Astrocyte of the cerebellum (primary cell): ENCODE measurements at places on chromosomes 5 and 9.

- DNase-seq = no peak
These were observed 20.2 kb upstream of the ANXA1 start for GRCh38 chr9:73131461-73131860.

DNA sequence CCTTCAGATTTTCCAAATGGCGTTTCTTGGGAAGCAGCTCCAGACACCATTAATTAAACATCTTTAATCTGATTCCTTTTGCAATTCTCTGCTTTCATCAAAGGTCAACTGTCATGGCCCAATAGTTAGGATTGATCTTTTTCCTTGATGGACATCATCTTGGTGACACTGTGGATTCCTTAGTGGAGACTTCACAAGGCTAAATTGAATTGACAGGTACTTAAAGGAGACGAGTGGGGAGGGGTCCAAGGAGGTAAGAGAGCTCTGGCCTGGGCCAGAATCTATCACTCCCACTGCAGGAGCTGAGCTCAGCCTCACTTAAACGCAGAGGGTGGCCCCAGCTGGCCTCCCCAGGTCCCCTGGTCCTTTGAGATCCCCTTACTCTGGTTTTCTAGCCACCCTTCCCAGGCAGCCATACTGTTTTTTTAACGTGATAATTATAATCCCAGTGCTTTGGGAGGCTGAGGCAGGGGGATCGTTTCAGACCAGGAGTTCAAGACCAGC is 9.9 kb upstream of the HMCN2 start:
- no peak for DNase-seq

DNA sequence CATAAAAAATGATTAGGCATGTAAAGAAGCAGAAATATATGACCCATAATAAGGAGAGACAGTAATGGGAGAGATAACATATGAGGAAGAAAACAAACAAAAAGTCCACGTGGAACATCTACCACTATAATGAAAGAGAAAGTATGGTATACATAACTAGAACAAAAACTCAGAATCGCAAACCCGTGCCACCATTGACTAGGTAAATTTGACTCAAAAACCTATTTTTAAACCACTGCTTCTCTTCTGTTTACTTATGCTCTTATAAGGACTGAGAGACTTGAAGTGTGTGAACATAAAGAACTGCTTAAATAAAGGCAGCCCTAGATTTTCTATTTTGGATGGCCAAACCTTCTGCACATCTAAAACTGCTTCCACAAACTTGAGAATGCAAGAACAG is 330.7 kb downstream of the CAAP1 start:
- DNase-seq = no peak

DNA sequence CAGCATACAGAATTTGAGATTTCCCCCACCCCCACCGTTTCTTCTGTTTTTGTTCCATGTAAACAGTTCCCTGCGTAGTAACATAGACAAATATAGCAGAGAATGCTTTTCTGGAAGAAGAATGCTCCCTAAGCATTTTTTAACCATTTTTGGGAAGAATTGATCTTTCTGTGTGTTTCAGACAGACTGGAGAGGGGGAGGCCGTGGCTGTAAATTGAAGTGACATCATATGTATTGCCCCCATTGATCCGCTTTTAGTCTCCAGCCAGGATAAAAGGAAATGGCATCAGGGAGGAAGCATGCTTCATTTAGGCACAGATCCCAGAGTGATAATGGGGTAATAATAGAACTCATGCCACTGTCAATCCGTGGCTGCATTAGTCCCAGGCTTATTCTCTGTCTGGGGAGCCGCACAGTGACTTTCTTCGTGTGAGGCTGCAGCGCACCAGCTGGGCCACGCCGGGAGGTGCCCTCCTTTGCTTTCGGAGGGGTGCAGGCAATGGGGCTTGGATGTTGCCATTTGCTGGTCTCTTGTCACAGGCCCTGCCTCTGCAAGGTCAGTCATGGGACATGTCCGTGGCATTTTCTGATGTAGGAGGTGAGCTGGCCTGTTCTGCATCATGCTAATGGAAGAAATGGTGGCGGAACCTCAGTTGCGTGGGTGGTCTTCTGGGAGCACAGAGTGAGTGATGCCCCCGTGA is 261.5 kb downstream of the FANCC start:
- no peak for DNase-seq

DNA sequence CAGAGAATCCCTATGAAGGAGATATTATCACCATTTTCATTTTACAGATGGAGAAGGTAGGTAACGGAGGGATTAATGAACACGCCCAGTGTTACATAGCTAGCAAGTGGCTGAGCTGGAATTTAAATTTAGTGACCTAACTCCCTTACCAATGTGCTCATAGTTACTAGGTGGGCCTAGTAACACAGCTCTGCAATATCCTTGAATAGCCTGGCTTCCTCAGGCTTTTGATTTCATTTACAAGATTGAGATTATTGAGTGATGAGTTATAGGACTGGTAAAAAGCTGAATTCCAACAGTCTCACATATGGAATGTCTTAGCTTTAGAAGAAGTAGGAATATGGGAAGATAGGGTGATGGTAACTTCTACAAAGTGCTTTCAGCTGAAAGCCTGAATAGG is 336.3 kb upstream of the KIF2A start:
- no peak for DNase-seq

DNA sequence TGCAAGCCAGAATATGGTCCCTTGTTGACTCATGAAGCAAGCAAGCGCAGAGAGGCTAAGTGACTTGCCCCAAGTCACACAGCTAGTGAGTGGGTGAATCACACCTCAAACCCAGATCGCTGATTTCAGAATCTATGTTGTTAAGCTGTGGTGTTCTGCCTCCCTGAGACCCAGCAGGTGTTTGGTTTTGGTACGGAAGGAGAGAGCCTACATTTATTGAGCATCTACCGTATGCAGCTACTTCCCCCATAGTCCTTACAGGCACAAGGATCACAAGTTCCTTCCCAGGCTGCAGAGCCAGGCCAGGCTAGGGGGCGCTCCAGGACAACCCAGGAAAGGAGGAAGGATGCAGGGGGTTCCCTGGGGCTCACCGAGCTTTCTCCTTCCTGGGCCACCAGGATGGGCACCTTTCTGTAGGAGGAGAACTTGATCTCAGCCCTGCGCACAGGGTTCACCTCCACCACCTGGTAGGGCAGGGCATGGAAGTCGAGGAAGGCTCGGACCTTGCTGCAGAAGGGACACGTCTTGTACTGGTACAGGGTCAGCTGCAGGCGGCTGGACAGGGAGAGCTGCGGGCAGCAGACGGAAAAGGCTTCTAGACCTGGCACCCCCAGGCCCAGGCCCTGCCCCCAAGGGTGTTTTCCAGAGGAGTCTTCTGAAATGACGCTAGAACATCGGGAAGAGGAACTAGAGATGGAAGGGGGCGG is 2.5 kb downstream of the PTGES2 start:
- DNase-seq = no peak

- DNase-seq = no peak
These were observed 56.6 kb upstream of the LMNB1 start for GRCh38 chr5:126720369-126720768.

DNA sequence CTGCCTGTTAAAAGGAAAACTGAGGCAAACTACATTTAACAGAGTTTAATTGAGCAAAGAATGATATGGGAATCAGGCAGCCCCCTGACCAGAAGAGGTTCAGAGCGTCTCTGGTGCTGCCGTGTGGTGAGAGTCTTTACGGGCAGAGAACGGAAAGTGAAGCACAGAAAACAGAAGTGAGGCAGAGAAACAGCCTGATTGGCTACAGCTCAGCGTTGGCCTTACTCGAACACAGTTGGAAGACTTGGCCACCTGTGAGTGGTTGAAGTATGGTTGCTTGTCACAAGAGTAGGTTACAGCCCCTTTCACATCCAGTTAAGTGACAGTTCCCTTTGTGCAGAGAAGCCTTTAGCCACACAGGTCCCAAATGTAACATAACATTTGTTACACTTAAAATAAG is 16.9 kb upstream of the FBP1 start:
- no peak for DNase-seq
